ENCODE measurements at places on chromosomes 5 and 9.

DNA sequence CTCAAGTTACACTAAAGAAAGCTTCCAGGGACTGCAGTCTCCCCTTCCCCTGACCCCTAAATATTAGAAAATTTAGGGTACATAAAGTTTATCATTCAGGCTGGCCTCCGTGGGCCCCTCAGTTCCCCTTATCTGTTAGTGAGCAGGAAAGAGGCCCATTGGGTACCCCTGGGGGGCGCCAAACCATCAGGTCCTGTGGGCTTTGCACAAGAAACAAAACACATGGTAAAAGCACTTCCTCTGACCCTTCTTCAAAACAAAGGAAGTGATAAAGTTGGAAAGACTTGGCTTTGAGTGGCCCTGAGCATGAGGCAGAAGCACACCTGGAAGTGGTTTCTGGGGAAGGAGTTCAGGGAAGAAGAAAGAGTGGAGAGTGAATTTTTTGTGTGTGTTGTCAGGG, 213.0 kb downstream of the SMARCA2 start:
- DNase-seq: no peak

GRCh38 chr5:135009736-135010501, 24.1 kb downstream of the PITX1 start:
- no peak for DNase-seq

DNA sequence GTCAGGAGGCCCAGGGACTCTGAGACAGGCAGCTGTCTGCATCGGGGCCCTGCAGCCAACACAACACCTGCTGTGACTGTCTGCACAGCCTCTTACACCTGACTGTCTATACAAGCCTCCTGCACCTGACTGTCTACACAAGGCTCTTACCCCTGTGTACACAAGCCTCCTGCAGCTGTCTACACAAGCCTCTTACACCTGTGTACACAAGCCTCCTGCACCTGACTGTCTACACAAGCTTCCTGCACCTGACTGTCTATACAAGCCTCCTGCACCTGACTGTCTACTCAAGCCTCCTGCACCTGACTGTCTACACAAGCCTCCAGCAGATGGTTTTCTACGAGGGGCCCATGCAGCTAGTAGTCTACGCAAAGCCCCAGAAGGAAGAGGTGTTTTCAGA, 18.6 kb downstream of the IRX2 start:
- DNase-seq: no peak

- DNase-seq: no peak
These were observed 2.6 kb downstream of the CDK9 start for GRCh38 chr9:127788337-127789011.

DNA sequence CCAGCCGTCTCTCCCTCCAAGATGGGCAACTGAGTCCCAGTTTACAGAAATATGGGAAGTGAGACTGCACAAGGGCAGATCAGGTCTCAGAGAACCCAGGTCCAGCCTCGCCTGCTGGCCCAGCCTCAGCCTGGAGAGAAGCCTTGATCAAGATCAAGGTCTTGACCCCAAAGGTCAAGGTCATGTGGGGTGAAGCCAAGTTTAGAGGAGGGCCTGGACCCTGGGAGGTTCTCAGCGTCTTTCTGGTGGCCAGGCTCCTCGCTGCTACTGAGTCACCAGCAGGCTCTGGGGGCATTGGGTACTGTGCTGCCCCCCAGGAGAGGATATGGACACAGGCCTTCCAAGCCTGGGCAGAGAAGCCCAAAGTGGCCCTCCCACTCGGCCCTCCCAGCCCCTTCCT, 8.8 kb downstream of the IPPK start:
- DNase-seq: no peak

- no peak for DNase-seq
These were observed 193.1 kb downstream of the HSD17B3 start for GRCh38 chr9:96108691-96109380.

DNA sequence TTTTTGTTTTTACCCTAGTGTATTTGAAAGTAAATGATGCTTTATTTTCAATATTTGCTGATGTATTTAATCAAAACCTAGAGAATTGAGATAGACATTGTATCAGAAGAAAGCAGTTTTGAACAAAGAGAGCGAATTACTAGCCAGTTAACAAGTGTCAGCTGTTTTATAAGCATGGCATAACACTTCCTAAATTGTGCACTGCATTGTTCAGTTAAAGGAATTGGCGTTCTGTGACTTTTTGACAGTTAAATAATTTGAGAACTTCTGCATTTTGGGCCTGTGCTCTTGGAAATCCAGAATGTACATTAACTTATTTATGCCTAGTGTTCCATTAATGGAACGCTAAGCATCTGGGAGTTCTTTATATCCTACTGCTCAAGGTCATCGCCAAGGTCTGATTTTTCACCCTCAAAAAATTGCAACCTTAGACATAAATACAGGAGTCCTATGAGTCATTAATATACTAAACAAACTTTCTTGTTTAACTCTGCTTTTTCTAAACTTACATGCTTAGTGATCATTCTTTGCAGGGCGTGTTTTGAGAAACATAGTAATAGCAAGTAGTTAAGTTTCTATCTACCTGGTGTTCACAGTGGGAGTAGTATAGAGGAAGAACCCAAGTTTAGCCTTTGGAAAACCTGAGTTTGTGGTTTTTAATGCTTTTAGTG, 31.1 kb downstream of the RASA1 start:
- no peak for DNase-seq

GRCh38 chr5:112226215-112226614, 192.9 kb downstream of the EPB41L4A start:
- DNase-seq: no peak

DNA sequence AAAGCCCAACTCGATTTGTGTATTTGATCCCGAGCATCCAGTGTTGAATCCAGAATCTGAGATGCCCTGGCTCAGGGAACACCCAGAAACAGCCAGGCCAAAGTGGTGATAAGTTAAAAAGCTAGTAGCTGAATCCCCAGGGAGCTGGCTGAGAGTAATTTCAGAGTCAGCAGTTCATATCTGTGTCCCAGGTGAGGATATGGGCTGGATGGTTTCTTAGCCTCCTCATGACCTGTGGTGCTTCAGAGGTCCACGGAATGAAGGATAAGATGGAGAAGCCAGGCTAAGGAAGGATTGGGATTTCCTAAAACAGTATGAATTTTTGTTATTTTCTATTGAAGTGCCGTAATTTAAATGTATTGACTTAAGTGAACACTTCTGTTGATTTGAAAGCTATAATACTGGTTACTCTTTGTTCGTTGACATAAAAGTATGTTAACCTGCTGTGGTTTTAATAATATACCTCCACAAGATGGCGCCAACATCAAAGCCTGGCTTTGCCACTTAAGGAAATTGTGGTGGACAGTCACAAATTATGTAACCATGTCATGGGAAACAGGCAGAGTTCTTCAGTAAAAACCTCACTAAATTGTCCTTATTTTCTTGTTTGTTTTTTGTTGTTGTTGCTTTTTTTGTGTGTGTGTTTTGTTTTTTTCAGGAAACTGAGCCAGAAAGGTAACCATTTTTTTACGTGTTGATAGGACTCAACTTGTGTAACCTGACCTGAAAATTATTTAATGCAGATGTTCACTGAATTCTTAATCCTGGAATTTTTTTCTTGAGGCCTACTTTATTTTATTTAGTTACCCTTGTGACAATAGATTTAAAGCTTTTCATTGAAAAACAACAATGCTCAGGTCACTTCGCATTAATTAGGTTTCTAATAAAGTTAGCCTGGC, 11.4 kb downstream of the MTAP start:
- DNase-seq: no peak

DNA sequence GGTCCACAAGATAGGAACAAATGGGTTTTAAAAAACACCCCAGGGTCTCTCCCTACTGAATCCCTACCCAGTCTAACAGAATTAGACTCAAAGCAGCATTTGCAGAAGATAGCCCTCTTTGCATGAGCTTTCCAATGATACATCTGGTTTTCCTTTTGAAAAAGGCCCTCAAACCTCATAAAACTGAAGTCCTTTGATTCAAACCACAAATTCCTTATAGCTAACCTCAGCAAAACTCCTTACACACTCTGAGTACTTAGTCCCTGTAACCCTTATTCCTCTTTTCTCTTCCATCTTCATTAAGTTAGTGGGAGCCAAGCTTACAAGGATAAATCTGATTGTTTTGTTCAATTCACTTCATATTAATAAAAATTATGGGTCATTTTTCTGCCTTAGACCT, 90.5 kb upstream of the TNC start:
- no peak for DNase-seq

- no peak for DNase-seq
These were observed 44.7 kb upstream of the AKNA start for GRCh38 chr9:114432323-114433067.

GRCh38 chr9:79812507-79813257, 240.9 kb downstream of the TLE4 start:
- no peak for DNase-seq
